Spleen (tissue), 13 donors: ENCODE measurements at places on chromosomes 6 and 20. TPM values are rescaled to one million over a fixed set of nuclear protein-coding genes. Genes with fewer than 3 reads are reported as not detected.

DNA sequence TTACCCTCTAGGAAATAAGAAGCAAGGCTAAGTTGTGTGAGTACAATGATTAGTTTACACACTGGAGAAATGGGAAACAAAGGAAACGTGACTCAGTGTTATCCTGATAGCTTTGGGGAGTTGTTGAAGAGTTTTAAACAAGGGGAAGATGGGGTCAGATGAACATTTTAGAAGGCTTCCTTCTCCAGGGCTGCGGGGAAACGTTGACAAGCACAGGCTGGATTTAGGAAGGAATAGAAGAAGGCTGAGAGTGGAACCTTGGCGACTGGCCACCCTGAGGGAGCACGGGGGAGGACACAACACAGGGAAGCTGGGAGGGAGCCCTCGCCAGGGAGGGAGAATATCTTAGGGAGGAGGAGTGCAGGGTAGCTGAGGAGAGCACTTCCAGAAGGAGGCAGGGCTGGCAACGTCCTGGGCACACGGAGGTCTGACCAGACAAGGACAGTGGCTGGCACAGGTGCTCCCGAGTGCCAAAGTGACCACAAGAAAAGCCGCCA, 134.7 kb downstream of the AIG1 start:
- DNase-seq: no peak

- DNase-seq: no peak
These were observed 4.5 kb upstream of the DEFB126 start for GRCh38 chr20:137668-138490.

GRCh38 chr20:63311833-63312243, 18.9 kb downstream of the COL20A1 start:
- no peak for DNase-seq

DNA sequence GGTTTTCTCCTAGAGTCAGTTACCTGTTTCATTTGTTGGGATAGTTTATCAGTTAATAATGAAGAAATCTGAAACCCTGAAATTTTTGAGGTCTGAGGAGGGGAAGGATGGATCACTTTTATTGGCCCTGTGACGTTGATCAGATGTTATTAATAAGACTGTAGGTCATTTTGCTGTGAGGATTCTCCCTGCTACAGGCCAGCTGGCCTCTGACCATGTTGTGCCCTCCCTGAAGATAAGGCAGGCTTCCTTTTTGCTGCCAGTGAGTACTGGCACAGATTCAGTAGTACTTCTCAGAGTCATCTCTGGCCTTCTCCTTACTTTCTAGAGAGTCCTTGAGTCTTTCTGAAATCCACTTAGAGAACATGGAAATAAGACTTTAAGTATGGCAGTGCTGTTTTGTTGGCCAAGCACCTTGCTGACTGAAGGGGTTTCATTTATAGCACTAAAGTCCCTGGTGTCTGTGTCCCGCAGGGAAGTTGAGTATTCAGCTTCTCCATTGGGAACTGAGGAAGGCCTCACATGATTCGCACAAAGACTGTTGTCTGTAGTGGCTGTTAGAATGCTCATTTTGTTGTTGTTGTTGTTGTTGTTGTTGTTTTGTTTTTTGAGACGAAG, 202.6 kb downstream of the DTNBP1 start:
- no peak for DNase-seq

DNA sequence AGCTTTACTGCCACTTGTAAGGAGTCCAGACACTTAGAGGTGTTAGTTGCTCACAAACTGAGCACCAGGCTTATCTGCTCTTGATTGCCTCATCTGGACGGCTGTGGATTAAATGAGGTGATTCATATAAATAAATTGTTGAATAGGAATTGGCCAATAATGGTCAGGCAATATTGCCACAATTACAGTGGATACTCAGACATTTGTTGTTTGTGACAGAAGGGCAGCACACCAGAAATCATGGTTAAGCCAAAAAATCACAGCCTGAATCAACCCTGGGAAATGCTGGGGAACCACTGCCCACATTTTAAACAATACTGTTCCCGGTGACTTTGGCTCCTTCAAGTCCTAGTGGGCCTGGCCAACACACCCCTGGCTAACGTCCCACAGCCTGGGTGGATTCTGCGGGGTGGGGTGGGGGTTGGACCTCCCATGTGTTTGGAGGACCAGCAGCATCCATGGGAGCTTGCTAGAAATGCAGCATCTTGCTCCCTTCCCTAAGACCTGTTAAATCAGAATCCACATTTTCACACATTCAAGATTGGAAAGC, 29.5 kb upstream of the SPDEF start:
- no peak for DNase-seq

GRCh38 chr20:8602389-8603116, 466.3 kb upstream of the PLCB4 start:
- no peak for DNase-seq

DNA sequence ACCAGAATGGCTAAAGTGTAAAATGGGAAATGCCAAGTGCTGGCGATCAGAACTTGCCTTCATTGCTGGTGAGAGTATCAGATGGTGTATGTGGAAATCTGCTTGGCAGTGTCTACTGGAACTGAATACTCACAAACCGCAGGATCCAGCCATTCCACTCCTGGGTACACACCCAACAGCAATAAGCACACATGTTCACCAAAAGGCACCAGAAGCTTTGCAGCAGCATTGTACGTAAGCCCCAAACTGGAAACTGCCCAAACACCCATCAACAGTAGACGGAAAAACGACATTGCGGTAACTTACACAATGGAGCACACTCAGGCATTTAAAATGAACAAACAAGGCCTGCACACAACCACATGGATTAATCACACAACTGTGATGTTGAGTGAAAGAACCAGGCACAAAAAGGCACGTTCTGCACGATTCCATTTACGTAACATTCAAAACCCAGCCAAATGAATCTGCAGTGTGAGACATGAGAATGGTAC, 37.3 kb upstream of the BPIFA2 start:
- DNase-seq: no peak

GRCh38 chr20:43438578-43439316, 18.9 kb upstream of the SRSF6 start:
- no peak for DNase-seq

DNA sequence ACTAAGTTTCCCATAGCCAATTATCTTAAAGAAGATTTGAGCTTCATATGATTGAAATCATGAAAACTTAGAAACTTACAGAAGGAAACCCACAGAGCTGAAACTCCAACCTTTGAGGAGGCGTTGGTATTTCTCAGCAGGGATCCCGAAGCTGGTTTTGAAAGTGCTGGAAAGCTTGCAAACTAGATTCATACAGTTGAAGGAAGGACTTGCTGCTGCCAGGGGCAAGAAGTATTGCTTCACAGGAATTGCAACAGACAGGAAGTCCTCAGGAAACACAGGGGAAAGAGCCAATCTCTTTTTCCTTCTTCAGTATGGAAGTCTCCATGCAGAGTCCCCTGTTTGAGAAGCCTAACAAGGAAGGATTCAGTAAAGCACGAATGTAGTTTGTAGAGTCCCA, 419.7 kb downstream of the CD109 start:
- DNase-seq: no peak

DNA sequence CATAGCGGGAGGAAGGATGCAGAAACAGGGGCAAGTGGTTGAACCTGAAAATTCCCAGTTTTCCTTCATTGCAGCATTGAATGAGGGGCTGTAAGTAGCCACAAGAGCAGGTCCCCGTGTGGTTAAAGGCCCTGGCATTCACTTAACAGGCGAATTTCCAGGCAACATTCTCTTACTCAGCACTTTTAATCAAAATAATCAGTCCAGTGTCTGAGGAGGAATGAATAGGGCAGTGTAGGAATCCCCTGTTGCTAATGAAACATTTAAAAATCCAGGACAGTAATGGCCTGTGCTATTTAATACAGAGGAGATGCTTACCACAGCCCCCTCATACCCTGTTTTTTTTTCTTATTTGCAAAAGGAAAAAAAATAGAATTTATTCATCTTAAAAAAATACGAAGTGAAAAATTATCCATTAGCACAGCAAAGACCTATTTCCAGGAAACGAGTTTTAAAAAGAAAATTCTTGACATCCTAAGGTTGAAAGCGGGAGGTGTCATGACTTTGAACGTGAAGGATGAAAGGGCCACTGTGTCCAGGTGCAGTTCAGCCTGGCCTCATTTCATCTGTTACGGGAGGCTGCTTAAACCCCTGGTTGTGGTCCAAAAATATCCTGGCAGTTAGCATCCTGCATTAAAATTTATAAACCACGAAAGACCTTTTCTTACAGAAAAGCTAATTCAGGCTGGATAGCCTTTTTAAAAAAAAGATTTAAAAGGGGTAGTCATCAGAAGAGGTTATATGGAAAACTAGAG, 20.2 kb downstream of the MYLK4 start:
- no peak for DNase-seq

GRCh38 chr6:106257195-106257594, 68.4 kb downstream of the ATG5 start:
- no peak for DNase-seq

GRCh38 chr20:42862446-42862845, 327.3 kb downstream of the PTPRT start:
- DNase-seq: no peak

DNA sequence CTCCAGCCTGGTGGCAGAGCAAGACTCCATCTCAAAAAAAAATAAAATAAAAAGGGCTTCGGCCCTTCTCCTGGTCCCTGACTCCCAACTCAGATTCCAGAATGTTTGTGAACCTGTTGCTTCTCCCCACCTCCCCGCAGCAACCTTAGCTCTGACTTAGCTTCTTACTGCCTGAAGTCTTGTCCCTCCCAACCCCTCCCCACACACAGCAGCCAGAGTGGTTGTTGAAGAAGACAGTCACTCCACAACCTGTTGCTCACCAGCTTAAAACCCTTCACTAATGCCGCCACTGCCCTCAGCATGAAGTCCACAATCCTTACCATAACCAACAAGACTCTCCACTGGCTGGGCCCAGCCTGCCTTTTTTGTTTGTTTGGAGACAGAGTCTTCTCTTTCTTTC, 6.5 kb upstream of the PTPRT start:
- no peak for DNase-seq

- peak; percentile 82 for DNase-seq
These were observed 29.4 kb upstream of the CCR6 start for GRCh38 chr6:167093406-167093921.

DNA sequence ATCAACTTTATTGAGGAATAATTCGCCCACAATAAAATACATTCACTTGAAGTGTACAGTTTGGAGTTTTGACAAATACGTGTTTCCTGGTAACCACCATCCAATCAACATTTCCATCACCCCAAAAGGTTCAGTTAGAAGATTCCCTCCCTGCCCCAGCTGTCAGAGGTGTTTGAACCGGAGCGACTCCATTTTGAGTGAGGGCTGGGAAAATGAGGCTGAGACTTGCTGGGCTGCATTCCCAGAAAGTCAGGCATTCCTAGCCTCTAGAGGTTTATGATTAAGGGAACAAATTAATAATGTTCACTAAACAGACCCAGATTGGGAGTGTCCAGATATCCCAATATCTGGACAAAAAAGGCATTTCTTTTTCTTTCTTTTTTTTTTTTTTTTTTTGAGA, 33.0 kb upstream of the BLCAP start:
- DNase-seq: no peak

GRCh38 chr6:135475292-135475886, 22.2 kb downstream of the AHI1 start:
- no peak for DNase-seq

DNA sequence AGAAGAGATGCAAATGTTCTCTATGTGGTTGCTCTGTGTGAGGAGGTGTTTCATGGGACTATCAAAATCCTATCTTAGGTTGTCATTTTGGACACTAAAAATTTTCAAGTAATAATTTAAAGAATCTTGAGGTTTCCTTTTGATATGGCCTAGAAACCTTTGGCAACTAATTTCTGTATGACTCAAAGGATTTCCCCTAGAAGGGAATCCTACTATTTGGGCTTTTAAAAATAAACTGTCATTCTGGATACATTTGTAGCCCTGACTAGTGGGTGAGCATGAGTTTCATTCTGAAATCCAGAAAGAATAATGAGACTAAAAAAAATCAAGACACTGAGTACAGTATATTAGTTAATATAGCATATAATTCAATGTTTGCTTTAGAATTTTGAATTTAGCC, 25.5 kb upstream of the RAB23 start:
- DNase-seq: no peak

DNA sequence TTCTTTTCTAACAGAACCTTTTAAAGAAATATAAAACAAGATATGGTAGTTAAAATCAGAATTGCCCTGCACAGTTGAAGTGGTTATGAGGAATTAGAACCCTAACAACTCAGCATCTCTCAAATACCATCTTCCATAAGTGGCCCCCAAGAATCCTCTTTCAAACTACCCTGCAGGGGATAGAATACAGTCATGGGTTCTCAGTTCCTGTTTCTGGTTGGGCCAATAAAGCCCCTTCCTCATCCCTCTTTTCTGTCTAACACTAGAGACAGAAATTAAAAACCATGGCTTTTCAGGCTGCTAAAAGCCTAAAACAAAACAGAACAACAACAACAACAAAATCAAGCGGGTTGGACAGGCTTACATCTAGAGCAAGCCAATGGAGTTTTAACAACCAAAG, 6.7 kb upstream of the LCA5 start:
- no peak for DNase-seq

- no peak for DNase-seq
These were observed 15.3 kb upstream of the GPR63 start for GRCh38 chr6:96852605-96853004.

DNA sequence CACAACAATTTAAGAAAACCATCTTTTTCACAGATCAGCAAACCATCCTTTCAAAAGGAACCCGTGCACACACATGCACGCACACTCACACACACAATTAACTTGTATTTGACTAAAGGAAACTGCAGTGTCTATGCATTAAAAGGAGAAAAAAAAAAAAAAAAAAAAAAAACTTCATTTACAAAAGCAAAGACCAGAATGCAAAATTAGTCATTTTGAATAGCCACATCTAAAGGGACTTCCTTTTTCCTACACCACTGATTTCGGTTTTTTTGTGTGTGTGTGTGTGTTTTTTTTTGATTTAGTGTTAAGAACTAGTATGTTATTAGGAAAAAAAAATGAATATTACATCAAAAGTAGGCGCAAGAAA, 6.3 kb downstream of the ZMYND8 start:
- no peak for DNase-seq

GRCh38 chr20:35104685-35105295, 12.2 kb upstream of the TRPC4AP start:
- no peak for DNase-seq

GRCh38 chr20:53760025-53760441, 166.4 kb upstream of the ZNF217 start:
- no peak for DNase-seq

DNA sequence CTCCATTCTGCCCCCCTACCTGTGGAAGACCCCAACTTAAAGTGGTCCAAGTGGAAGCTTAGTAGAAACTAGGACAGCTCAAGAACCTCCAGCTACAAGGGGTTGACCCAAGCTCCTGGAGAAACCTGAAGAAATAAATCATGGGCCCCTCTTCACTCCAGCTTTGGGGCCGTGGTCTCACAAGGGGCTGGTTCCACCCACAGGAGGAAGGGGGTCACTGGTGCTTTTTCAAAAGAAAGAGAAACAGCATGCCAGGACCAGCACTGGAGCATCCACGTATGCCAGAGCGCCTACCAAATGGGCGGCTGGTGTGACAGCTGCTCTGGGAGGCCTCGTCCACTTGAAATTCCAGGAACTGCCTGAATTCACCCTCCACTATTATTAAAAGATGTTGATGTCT, 14.4 kb upstream of the ANKRD60 start:
- no peak for DNase-seq

Gene OOEP
- total RNA-seq: not detected

Gene NOX3
- not detected for total RNA-seq

Gene BPIFB2
- total RNA-seq: not detected

Gene LINC00237
- not detected for total RNA-seq

Gene ARMC2
- total RNA-seq: 6.6 TPM

Gene SNPH
- total RNA-seq: 2.0 TPM

Gene PSORS1C1
- total RNA-seq: not detected

Gene ZNF337
- 16.2 TPM for total RNA-seq

Gene COL21A1
- total RNA-seq: 0.60 TPM

Gene FAM209B
- total RNA-seq: not detected

Gene ABHD16B
- total RNA-seq: not detected

Gene CST2
- total RNA-seq: not detected

Gene SPATS1
- not detected for total RNA-seq
